ENCODE measurements at places on chromosomes 5 and 9. TPM values are rescaled to one million over a fixed set of nuclear protein-coding genes. Genes with fewer than 3 reads are reported as not detected.

Gene GABBR2
- total RNA-seq, result 0.84 TPM

Gene THBS4
- total RNA-seq, result 1.2 TPM

Gene PCDHGC3
- total RNA-seq, result 109 TPM

DNA sequence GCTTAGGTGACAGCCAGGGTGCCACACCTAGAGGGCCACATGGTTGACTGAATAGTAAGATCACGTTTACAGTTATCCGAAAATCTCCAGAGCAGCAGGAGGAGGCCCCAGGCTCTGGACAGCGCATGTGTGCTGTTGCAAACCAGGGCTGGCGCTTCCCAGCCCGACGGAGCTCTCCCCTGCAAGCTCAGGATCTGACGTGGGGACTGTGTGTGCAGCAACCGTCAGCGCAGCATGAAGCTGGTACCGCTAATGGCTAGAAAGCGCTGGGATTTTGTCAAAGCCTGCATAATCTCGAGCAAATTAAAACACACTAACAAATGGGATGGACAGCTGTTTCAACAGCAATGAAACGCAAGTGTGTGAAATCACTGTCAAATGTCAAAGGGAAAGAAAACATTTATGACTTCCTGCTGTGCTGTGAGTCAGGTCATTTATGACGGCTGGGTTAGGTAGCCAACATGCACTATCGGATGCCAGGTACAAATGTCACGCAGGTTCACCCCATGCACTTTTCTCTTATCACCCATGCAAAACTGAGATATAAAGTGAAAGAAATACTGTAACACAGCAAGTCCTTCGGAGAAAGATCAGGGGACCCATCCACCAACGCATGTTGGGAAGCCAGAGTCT is 7.5 kb downstream of the SURF4 start:
- DNase-seq, result no peak

DNA sequence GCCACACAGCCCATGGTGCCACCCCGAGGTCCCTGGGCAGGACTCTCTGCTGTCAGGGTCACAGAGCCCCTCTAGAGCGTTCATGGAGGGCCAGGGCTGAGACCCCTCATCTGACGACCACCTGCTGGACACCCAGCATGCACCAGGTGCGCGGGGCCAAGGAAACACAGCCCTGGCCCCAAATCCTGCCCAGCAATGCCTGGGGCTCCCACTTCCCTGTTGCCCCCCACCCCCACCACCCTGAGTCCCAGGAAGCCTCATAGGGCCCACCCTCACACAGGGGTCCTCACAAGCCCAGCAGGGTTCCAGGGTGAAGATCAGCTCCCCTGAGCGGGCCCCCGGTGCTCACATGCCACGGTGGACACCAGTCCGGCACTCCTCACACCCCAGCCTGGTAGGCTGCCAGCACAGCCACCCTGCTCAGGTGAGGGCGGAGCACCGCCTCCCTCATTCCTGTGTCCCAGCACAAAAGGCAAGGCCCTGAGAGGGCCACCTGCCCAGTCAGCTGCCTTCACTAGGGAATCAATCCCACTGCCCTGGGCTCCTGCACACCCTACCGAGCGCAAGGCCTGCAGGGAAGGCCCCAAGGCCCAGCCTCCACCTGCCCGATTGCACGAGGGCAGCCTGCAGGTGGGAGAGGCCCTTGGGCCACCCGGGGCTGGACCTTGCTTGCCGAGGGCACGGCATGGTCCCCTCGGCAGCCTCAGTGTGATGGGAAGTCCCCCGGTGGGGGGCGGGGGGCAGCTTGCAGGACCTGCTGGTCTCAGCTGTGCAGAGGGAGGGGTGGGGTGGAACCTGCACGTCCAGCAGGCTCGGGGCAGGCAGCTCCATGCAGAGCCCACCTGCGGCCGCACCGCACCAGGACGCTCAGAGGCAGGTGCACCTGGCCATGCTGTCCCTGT is 56.4 kb upstream of the UBAC1 start:
- peak; percentile 81 for DNase-seq

GRCh38 chr9:89523948-89524347 is 26.0 kb upstream of the SEMA4D start:
- no peak for DNase-seq

GRCh38 chr5:151047814-151048425 is 27.5 kb downstream of the GPX3 start:
- DNase-seq, result no peak

DNA sequence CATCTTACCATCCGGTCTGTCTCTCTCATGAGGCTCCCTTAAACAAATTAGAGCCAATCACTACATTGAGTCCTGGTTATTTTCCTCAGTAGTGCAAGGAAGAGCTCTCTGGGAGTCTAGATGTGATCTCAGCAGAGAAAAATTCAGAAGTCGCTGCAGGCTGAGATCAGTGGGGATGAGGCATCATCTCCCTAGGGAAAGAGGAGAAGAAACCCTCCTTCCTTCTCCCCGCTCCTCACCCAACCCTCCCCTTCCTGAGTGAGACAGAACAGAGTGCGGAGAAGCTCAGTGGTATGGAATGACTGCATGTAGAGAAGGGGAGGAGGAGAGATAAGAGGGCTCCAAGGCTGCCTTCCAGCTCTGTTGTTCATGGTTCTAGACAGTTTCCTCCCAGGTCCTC is 80.5 kb downstream of the PAPPA start:
- no peak for DNase-seq

GRCh38 chr5:120330558-120330957 is 133.5 kb upstream of the PRR16 start:
- no peak for DNase-seq

DNA sequence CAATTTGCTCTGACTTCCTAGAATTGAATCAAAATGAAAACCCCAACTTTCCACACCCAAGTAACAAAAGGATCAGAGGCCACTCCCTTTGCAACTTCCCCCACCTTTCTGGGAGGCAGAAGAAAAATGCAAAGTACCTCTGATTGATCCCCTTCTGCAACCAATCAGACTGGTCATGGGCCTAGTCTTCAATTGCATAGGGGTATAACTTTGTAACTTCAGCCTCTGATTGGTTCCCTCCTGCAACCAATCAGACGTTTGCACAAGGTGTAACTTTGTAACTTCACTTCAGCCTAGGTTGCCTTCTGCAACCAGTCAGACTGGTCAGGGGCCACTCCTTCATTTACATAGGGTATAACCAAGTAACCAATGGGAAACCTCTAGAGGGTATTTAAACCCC is 38.3 kb upstream of the CNOT6 start:
- no peak for DNase-seq

GRCh38 chr5:123700624-123701287 is 188.8 kb downstream of the CSNK1G3 start:
- no peak for DNase-seq

- no peak for DNase-seq
Measured at GRCh38 chr5:58787987-58788386, 205.1 kb downstream of the RAB3C start.

- DNase-seq, result no peak
Measured at GRCh38 chr9:30198463-30199309, 2185.8 kb upstream of the ACO1 start.

- no peak for DNase-seq
Measured at GRCh38 chr5:66701244-66701643, 105.1 kb downstream of the MAST4 start.

DNA sequence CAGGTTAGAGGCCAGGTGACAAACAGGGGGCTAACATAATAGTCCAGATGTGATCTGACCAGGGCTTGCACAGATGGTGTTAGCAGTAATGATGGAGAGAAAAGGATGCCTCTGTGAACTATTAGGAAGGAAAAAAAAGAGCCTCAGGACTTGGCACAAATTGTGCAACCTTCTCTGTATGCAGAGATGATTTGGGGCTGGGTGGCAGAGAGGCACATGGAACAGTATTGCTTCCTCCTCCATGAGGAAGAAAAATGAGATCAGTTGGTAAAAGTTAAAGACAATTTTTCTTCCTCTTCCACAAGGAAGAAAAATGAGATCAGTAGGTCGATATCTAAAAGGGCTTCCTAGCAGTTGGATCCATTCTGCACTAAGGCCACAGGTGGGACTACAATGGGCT is 13.9 kb upstream of the ANXA6 start:
- no peak for DNase-seq

DNA sequence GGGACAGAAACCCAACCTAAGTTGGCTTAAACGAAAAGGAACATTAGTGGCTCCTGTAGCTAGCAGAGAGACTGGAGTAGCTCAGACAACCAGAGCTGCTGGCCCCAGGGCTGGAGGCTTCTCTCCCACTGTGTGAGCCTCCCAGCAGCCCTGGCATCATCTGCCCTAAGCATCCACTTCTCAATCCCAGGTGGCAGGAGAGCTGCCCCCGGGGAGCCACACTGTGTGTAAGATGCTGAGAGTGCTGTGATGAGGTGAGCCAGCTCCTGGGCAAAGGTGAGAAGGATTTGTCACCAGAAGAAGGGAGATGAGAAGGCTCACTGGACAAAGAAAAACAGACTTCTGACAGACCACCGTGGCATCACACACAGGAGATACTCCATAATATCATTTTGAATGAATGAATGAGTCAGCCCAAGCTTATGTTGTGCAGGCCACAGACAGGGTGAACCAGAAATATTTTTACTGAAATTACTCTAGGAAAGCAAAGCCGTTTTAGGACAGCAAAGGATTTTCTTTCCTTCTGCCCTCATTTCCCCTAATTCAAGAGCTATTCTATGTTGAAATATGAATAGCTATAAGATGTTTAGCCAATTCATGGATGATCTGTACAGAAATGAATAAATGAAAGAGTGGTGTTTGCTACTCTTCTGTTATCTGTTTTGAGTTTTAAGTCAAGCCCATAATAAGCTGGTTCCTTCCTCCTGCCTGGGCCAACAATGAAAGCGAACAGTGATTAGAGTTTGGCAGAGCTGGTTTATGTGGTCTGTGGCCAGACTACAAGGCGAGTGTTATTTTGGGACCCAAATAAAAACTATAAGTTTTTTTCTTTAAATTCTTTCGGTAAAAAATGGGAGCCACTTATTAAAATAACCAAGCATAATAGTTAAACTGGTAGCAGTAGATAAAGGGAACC is 57.4 kb upstream of the ECM2 start:
- DNase-seq, result no peak

DNA sequence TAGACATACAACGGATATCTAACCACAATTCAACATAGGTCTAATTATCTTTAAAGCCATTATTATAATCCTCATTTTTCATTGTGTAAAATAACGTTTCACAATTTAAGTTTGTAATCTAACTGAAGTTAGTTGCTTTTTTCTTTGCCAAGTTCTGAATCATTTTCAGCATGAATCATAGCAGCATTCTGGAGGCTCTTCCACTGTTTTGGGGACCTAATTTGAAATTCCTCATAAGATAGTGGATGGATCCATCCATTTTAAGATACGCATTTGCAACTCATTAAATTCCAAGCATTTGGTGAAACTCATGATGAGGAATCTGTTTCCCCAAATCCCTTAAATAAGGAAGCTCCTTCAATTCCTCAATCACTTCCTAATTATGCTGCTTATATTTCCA is 447.1 kb upstream of the CDH10 start:
- no peak for DNase-seq

DNA sequence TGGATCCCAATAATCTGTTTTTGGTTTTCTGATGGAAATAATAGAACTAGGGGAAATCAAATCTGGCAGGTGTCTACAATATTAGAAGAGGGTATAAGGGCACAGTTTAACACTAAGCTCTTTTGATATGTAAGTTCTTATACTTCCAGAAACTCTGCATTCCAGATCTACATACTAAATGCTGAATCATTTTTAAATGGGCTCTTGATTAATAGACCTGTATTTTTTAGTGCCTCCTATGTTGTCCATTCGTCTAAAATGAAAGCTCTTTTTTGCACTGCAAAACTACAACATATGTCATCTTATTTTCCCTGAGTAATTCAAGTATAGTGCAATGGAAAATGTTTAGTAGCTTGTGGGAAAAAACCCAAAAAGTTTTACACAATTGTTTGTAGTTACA is 44.2 kb downstream of the NR6A1 start:
- no peak for DNase-seq

- no peak for DNase-seq
Measured at GRCh38 chr5:126374109-126374416, 49.1 kb upstream of the GRAMD2B start.

GRCh38 chr5:113081881-113082546 is 105.4 kb downstream of the DCP2 start:
- DNase-seq, result no peak

DNA sequence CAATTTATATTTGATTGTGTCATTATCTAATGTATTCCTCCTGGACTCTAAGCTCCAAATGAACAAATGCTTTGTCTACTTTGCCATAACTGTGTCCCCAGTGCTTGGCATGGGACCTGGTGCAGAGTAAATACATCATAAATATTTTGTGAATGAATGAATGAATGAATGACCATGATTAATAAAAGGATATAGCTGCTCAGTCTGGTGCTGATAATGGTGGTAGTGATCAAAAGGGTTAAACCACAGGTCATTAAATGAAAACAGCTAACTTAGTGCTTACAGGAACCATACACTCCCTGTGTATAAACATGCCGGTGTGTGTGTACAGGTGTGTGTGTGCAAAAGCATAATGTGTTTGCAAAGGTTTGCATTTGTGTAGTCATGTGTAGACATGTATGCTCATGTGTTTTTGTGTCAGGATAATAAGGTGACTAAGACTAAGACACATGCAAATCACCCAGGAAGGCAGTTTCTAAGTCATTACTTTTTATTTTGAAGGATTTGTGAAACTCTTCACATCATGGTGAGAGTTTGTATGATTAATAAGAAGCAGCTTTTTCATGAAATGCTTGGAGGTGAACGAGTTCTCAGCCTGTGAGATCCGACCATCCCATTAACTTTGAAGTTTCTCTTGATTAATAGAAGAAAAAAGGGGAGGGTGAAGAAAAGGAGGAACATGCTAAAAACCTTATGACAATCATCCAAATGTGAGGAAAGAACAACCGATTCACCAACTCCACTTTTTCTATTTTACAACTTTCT is 24.6 kb downstream of the SPARC start:
- no peak for DNase-seq

- DNase-seq, result no peak
Measured at GRCh38 chr5:81482595-81482994, 88.7 kb upstream of the ACOT12 start.

DNA sequence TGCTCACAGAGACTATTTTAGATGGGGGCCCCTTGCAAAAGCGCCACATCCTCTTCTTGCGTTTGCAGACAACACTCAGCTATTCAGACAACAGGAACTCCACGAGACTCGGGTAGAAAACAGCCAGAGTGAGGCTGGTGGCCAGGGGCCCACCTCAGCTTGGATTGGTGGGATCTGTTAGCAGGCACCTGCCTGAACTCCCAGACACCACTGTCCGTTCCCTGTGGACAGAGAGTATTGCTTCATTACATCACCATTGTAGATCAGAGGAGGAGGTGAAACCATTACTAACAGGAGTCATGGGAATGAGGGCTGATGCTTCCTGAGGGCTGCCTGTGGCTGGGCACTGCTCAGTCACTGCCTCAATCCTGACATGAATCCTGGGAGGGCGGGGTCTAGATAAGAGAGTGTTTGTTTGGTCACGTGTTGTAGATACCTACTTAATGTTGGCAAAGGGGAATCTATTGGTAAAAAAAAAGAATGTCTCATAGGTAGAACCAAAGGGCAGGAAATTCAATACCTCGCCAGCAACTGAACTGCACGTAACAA is 4.4 kb upstream of the RAPGEF1 start:
- no peak for DNase-seq

DNA sequence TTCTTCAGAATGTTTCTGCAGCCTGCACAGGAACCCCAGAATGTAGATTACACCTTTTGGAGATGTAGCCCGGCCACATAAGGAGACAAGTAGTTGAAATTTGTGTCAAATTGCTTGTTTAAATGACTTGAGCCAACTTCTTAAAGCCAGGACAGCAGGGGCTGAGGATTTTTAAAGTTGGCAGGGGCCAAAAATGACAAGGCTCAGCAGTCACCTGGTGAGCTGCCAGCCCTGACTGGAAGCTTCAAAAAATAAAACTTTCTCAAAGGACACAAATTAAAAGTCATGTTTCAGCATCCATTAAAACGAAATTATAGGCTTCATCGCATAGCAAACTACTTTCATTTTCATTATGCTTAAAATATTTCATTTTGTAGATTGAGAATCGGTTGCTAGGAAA is 340.3 kb upstream of the WWC1 start:
- DNase-seq, result no peak
